ENCODE measurements at places on chromosomes 1 and 21.

GRCh38 chr1:33057095-33057494 lies 20.4 kb upstream of the AK2 start:
- DNase-seq: no peak

DNA sequence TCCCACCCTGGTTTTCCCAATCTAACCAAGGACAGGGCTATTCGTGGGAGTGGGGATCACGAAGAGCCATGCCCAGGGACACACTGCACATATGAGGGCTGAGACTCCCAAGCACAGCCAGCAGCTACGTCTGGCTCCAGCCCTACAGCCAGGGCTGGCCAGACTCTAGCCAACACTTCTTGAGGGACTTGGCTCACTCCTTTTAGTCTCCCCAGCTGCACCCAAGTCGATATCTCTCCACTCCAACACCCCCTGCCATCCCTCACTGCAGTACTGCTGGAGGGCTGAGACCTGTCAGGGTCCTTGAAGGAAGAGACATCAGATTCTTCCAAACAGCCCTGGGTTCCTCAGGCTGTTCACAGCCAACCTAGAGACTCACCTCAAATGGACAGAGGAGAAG lies 62.6 kb downstream of the CD46 start:
- no peak for DNase-seq

DNA sequence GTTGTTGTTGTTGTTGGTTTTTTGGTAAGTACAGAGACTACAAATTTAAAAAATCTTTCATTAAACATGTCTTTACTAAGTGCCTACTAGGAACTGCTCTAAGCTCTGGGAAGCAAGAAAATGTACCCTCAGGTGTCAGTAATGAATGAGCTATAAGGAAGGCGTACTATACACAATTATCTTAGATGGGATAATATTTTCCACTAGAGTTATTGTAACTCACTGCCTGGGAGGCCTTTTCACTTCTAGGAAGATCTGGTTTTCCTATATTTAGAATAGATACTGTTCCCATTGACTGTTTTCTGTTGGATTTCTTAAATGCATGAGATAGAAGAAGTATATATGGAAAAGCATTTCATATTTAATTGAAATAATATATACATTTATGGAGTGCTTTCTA lies 19.6 kb downstream of the CLIC4 start:
- no peak for DNase-seq

DNA sequence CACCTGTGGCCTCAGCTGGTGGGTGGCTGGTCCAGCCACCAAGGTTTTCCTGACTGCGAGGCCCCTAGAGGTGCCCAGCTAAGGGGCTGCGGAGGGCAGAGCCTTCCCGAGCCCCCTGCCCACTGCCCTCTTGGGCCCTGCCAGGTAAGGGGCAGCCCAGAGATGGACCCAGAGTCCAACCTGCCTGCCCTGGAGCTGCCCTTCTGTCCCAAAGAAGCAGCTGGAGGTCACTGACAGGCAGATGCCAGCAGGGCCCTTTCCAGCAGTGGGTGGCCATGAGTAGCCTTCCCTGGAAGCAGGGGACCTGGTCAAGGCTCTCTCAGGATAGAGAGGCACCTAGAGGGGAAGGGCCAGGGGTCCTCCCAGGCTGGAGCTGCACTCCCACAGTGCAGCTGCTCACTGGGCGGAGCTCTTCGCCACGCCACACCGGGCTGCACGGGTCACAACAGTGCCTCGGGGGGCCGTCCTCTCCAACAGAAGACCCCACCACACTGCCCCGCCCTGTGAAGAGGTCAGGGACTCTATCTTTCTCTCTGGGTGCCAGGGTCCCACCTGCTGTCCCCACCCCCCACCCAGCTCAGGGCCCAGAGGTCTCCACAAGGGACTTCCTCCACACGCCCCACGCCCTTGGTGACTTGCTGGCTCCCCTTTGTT lies 10.9 kb upstream of the GNB1 start:
- no peak for DNase-seq

- DNase-seq: no peak
Measured at GRCh38 chr1:48229317-48229716, 6.8 kb downstream of the SLC5A9 start.

DNA sequence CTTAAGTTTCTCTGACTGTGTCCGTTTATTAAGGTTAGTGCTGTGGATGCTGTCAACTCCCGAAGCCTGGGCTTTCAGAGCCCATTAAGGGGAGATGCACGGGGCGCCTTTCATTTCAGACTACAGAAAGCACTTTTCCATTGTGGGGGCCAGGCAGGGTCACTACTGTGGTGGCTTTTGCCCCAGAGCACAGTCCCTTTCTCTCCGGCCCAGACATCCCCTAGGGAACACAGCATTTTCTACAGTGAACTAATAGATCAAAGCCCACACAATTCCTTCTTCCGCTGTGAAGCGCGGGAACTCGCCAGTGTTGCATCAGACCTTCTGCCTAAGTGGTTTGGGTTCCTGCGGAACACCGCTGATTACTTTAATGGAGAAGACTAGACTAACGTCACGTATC lies 26.8 kb upstream of the MAP1LC3C start:
- no peak for DNase-seq

DNA sequence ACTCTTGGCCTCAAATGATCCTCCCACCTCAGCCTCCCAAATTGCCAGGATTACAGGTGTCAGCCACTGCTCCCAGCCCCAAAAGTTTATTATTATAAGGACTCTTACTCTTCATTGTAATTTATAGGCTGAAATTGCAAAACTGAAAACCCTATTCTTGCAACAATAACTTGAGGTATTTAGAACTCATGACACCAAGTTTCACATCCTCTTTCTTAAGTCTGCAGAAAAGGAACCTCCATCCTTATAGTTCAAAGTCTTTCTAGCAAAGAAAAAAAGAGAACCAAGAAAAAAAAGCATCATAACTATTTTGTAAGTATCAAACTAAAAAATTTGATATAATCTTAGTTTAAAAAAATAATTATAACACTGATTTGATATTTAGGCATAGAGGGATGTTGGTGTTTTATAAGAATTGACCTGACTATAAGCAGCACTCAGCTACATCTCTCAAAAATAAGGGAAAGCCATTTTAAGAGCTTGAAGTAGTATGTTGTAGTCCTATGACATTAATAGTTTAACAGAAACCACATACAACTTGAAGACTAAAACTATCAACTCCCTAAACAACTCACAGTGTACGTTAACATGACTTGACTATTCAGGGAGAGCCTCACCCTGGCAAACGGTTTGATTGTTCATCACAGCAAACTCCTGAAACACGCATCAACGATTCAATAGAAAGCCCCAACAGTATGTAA lies 122.4 kb downstream of the AKT3 start:
- DNase-seq: no peak

GRCh38 chr21:38753114-38753513 lies 52.6 kb upstream of the ETS2 start:
- no peak for DNase-seq

DNA sequence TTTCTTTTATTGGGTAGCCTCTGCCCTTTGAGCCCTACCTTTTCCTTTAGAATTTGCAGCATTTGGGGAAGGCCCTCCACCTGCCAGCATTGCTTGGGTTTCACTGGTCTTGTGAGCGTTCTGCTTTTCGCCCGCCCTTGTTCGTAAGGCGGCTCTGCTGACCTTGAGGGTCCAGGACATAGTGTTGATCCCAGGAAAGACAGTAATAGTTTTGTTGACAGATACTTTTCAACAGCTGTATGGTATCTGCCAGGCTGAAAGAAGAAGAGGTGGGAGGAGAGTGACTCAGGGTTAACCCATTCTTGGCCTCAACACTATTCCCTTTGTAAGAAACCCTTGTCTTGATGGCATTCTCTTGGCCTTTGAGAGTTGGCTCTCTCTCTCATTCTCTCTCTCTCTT lies 113.4 kb upstream of the SPAG17 start:
- no peak for DNase-seq

DNA sequence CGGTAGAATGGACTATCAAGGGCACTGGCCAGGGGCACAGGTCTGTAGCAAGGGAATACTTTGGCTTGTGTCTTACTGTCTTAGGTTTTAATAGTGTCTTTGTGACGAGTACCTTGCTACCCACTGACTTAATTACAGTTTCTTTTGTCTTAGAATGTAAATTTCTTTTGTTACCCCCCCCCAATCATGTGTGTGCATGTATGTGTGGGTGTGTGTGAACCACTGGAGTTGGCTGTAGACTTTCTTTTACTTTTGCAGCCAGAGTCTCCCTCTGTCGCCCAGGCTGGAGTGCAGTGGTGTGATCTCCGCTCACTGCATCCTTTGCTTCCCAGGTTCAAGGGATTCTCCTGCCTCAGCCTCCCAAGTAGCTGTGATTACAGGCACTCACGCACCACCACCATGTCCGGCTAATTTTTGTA lies 61.8 kb upstream of the CLDN14 start:
- DNase-seq: no peak

All from SW480 (cell line).